ENCODE measurements at places on chromosomes 3 and 15. TPM values are rescaled to one million over a fixed set of nuclear protein-coding genes. Genes with fewer than 3 reads are reported as not detected.

DNA sequence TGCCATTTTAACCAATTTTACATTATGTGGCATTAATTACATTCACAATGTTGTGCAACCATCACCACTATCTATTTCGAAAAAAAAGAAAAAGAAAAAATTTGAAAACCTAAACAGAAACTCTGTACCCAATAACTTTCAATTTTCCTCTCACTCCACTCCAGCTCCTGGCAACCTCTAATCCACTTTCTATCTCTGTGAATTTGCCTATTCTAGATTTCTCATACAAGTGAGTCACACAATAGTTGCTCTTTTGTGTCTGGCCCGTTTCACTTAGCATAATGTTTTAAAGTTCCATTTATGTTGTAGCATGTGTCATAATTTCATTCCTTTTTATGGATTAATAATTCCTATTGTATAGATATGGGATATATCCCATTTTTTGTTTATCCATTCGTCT is 53.3 kb upstream of the TBC1D5 start:
- DNase-seq: no peak

DNA sequence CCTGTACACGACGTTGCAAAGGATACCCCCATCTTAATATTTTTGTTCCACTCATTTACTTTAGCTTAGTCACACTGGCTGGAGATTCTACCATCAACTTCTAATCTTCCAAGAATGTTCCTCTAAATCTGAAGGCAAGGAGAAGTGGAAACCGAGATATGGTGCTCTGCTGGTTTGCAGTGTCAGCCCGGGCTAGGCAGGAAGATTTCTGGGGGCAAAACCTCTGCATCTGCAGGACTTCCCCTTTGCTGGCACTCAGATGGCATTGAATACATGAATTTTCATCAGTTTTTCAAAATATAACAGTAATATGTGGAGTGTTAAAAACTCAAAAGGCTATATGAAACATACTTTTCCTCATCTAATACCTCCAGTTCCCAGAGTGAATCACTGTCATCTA is 240.4 kb downstream of the RPLP1 start:
- no peak for DNase-seq

GRCh38 chr3:122295266-122296062 is 29.6 kb upstream of the CSTA start:
- no peak for DNase-seq

DNA sequence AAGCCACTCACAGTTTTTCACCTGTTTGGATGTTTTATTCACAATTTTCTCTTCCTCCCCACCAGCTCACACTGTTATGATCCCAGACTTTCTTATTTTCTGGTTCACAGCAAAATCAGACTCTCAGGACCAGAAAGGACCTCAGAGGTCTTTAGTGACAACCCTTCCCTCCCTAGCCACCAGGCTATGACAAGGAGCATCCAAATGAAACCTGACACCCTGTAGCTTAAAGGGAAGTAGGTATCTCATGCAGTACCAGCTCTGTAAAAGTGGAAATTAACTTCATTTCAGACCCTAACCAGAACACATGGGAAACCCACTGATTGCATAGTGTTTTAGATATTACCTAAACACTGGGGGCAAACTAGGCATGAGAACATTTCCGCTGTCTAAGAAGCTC is 45.3 kb downstream of the ATP13A5 start:
- no peak for DNase-seq

DNA sequence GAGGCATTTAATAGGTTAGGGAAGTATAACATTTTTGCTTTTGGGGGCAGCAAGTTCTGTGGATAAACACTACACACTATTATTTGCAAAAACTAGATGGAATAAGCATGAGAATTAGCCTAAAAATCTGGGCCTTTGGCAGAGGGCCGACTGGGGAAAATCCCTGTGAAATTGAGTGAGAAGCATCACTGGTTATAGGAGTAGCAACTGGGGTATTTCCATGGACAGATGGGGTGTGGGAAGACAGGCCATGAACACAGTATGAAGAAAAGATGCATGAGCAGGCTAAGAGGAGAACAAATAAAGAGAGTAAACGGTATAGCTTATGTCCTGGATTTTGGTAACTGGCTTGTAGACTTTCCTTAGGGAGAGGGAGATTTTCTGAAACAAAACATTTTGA is 32.9 kb upstream of the CSPG5 start:
- no peak for DNase-seq

THPO gene
- not detected for total RNA-seq

All from activated CD4-positive, alpha-beta memory T cell treated with anti-CD3 and anti-CD28 coated beads for 36 hours (primary cell).